ENCODE measurements at places on chromosomes 2 and 18.

DNA sequence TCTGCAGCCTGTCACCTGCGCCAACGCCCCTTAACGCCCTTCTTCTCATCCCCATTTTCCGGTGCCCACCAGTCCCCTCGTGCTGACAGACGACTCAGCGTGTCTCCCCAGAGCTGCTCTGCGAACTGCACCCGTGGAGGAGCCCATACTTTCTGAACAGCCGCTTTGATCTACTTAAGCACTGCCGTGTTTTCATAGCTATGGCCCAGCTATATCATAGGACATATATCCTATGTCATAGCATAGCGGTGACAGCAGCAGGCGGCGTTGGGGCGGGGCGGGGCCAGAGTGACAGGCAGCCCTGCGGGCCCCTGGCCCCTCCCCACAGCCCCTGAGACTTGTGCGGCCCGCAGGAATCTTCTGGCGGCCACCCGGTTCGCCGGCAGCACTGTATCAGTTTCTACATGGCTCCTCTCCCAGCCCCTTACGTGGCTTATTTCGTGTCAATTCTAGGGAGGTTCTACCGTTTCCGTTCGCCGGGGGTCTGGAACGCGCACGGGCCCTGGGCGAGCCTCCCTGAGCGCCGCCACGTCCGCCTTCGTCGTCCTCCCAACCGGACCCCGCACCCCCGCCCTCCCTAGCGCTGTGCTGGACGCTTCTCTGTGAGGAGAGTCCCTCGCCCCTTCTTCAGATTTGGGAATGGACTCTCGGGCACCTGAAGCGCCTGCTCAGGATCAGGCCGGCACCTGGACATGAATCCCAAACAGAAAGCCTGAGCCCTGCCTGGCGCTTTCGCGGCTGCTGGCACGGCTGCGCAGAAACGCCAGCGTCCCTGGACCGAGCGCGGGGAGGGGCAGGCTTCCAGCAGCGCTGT, 35.4 kb downstream of the PTPN18 start:
- DNase-seq: peak; percentile 81

- no peak for DNase-seq
These were observed 420.3 kb upstream of the FSIP2 start for GRCh38 chr2:185318271-185318724.

- DNase-seq: no peak
These were observed 197.2 kb downstream of the CYP26B1 start for GRCh38 chr2:71950256-71951082.

- no peak for DNase-seq
These were observed 115.4 kb downstream of the SCG2 start for GRCh38 chr2:223486751-223487150.

- no peak for DNase-seq
These were observed 14.7 kb downstream of the CAPN13 start for GRCh38 chr2:30792521-30792920.

- DNase-seq: no peak
These were observed 7.4 kb upstream of the POLI start for GRCh38 chr18:54261894-54262293.

GRCh38 chr2:121906170-121906569, 150.7 kb downstream of the TSN start:
- DNase-seq: no peak

GRCh38 chr2:21123473-21124393, at the start of gene TDRD15:
TSS of gene TDRD15 (plus strand) at chr2:21123968. CDS start at chr2:21137468, 13,500 bp downstream.
- no peak for DNase-seq

- DNase-seq: no peak
These were observed 163.4 kb downstream of the LRRTM1 start for GRCh38 chr2:80141007-80141726.

GRCh38 chr2:172944022-172944793, 131.4 kb upstream of the MAP3K20 start:
- DNase-seq: no peak

DNA sequence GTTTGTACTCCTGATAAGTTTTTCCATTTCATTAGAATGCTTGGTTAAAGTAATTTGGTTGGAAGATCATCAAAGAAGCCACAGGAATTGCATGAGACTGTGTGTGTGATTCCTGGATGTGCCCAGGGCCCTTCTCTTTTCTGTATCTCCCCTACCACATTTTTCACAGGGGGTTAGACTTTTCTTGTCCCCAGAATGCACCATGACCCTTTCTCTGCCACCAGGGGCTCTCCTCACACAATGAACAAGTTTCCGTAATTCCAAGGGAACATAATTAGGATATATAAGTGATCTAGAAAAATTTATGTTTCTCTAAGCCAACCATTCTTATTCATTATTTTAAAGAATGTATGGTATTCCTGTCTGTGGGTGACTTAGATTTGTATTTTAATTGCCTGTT, 291.8 kb downstream of the NEDD4L start:
- DNase-seq: no peak

DNA sequence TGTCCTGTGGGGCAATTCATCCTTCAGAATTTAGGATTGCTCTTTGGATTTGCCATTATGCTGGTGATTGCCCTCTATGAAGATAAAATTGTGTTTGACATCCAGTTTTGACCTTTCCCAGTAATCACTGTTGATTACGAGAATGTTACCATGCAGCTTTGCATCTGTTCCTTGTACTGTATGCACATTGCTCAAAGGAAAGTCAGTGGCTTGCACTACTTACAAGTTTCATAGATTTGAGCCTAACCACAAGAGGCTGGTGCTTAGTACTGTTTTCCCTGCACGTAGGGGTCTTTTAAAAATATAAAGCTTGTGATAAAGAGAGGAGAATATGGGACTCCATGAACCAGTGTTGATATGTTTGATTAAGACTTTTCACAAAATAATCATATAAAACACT, 77.9 kb downstream of the SLC39A10 start:
- DNase-seq: no peak

DNA sequence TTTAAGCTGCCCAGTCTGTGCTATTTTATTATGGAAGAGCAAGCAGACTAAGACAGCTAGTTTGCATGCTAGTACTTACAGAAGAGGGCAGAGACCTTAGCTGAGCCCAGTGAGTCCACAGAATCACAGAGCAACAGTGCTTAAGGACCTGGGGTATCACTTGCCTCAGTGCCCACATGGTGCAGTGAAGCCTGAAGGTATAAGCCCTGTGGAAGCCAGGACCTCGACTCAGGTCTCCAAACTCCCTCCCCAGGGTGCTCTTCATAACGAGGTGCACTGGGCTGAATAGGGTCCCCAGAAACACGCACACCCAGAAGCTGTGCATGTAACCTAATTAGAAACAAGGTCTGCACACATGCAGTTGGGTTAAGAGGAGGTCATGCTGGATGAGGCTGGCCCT, 718.1 kb downstream of the GALR1 start:
- DNase-seq: no peak

GRCh38 chr2:10433947-10434885, 13.9 kb downstream of the ODC1 start:
- DNase-seq: no peak

DNA sequence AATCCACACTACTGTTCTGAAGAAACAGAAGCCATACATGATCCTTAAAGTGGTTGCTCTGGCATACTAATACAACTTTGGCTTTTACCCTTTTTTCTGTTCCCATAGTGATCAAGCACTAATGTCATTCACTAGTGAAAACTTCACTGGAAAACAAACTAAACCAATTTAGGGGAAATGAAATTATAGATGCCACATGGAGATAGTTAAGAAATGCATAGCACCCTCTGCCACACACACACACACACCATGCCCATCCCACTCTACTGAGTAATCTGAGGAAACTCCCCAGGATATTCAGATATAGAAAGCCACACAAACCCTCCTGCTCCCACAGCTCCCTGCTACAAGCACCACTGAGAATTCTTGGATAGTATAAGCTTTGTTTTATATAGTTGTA, 39.1 kb downstream of the SLC3A1 start:
- DNase-seq: no peak

DNA sequence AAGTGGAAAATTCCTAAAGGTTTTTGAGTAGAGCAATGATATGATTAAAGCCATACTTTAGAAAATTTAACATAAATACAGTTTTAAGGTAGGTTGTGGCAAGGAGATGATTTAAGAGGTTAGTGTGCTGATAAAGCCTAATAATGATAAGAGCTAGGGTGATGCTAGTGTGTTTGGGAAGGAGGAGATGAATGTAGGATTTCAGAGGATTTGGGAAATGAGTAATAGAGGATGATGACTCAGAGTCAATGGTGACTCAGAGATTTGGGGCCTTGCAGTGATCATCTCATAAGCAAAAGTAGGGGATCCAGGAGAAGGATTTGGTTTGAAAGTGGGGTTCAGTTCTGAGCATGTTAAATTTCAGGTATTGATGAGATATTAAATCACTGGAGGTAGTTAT, 23.3 kb downstream of the STAMBP start:
- no peak for DNase-seq

DNA sequence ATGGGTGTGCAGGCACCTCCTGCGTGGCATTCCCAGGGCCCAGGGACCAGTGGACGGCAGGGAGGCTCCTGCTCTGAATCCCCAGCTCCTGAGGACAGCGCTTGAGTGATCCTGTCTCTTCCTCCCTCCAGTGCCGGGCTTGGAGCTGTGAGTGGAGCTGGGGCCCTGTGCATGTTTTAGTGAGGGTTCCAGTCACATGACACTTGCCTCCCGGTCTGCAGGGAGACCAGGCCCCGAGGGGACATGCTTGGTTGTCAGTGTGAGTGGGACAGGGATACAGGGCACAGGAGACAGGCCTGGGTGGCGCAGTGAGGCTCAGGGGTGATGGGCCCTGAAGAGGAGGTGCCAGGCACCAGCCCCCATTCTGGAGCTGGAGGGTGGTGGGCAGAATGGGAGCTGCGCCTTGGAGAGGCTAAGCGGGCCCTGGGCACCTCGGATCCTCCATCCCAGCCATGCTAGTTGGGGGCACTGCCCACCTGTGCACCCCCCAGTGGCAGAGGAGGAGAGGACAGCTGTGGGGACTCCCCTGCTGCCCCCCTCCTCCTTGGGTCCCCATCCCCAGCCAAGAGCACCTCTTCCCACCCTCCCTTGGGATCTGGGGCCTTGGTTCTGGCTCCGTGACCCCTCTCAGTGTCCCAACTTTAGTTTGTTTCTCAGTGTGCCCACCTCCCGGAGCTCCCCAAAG, 12.0 kb downstream of the ARHGEF4 start:
- no peak for DNase-seq

- DNase-seq: peak; percentile 10
These were observed 88.6 kb upstream of the BCL11A start for GRCh38 chr2:60641811-60642788.

DNA sequence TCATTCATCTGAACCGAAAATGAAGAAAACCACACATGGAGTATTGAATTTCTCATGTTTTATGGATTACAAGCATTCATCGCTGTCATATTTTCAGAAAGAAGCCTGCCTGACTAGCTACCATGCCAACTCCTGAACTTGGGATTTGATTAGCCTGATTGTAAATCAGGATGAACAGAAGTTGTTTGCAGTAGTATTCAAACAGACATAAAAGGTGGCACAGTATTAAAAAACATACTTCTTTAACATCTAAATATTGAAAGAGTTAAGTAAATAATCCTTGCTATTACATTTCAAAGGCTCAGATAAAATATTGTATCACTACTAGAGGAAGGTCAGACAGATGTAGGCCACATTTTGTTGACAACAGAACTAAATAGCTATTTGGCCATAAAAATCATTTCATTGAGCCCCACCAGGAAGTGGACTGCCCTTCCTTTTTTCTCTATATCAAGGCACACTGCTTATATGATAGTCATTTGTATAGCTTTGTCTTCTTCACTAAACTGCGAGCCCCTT, 21.6 kb downstream of the SLC38A11 start:
- no peak for DNase-seq

- peak; percentile 40 for DNase-seq
These were observed 1.1 kb upstream of the SPAST start for GRCh38 chr2:32061973-32062861.

DNA sequence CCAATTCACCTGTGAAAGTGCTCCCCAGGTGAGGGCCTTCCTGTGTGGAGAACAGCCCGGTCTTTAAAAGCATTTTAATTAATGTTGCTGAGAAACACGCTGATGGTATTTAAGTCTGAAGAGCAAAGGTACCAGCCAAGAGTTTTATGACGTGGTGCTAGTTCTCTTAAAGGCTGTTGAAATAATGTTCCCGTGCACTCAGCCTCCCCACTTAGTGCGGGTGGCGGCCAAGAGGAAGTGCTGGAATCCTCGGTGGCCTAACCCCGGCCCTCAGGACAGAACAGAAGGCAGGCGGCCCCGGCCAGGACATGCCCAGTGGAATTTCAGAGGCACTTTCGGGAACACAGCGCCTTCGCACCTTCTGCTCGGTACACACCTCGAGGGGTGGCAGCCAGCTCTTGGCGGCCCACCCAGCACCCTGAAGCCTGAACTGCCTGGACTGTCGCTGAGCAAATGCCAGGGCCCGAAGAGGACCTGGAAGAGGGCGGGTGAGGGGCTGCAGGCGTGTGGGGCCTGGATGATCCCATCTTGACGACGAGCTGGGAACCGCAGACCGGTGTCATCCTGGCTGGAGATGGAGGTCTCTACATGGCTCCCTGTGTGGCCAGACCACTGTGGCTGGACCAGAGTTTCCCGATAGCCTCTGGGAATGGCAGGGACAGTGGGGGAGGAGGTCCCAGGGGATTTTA, 142.9 kb downstream of the ASB1 start:
- DNase-seq: no peak

GRCh38 chr18:59484561-59485328, 125.7 kb upstream of the LMAN1 start:
- DNase-seq: no peak

GRCh38 chr2:109419960-109420370, 193.8 kb downstream of the SEPTIN10 start:
- no peak for DNase-seq

DNA sequence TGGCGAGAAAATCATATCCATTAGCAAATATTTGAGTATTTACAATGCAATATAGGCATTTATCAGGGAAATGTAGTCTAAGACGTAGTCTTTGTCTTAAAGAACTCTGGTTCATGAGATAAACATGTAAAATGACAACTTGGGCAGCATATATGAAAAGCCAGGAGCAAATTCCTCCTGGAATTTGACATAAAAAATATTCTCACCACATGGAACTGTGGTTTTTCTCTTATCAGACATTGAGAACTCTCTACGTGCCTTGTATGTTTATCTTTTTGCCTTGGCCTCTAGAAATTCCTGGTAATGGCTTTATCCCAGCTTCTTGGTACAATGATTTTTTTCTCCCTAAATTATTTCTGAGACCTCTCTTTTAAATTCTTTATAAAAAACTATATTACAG, 2.8 kb downstream of the MAPK4 start:
- DNase-seq: no peak

GRCh38 chr2:72137498-72138010, 10.1 kb downstream of the CYP26B1 start:
- DNase-seq: peak; percentile 71

DNA sequence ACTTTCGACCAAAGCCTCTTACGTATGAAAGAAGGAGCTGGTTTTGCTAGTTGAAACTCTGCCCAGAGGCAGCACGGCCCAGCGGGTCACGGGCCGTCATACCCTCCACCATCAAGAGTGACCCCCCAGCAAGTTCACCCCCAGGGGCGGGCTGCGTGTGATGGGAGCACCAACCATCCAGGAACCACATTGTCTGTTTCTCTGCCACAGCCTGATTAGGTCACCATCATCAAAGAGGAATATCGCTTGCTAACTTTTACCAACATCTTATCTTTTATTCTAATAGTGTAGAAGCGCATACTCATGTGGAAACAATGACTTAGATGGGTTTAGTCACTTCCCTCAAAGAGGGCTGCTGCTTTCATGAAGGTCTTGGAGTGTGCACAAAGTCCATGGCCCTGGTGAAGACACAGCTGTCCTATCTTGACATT, 116.6 kb upstream of the SMIM21 start:
- no peak for DNase-seq

Measured in cerebellum (tissue), 4 donors.